ENCODE measurements at places on chromosomes 13 and 19.
A peak's percentile ranks its signal among the peaks of the same experiment; 100 is the strongest.

DNA sequence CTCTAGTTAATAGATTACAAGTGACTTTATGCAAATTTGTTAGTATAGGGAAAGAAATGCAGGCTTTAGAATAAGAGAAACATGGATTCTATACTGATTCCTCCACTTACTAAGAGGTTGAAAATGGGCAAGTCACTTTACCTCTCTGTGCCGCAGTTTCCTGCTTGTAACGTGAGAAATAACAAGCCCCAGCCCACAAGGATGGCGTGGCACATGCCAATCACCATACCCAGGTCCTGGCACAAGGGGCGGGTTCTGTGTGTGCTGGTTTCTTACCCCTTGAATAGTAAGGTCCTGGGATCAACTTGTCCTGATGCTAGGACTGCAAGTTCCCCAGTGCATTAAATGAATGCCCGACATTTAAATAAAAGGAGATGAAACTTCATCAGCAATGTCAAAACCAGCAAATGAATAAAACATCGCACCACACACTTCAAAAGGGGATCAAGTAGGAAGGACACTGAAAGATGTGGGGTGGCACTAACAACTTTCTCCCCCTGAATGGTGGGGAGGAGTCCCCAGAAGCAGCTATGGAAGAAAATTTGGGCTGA, 7.9 kb upstream of the SIGLEC9 start:
- DNase-seq, result no peak

- peak; percentile 58 for DNase-seq
These were observed 24.4 kb upstream of the GPR18 start for GRCh38 chr13:99282264-99283231.

DNA sequence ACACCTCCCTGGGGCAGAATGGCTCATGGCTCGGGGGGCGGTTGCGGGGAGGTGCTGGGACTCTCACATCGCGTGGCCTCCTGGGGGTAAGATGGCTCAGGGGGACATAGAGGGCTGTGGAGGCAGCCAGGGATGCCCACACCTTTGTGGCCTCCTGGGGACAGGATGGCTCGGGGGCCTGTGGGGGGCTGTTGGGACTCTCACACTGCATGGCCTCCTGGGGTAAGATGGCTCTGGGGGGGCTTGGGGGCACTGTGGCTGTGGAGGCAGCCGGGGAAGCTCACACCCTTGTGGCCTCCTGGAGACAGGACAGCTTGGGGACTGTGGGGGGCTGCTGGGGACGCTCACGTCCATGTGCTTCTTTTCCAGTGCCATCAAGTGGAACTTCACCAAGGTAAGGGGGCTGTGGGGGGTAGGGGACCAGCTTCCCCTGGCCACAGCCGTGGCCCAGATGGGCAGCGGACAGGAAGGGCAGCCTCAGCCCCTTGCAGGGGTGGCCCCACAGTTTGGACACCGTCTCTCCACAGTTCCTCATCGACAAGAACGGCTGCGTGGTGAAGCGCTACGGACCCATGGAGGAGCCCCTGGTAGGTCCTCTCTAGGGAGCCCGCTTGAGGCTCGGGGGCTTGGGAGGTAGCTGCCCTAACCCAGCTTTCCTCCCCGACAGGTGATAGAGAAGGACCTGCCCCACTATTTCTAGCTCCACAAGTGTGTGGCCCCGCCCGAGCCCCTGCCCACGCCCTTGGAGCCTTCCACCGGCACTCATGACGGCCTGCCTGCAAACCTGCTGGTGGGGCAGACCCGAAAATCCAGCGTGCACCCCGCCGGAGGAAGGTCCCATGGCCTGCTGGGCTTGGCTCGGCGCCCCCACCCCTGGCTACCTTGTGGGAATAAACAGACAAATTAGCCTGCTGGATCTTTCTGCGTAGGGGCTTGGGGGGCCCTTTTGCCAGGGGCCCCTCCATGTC, 2.4 kb downstream of the GPX4 start:
- peak; percentile 37 for DNase-seq

GRCh38 chr13:97221466-97221865, 667 bp upstream of the MBNL2 start:
- DNase-seq, result no peak

- DNase-seq, result no peak
These were observed 358 bp downstream of the C19orf33 start for GRCh38 chr19:38304352-38304865.

GRCh38 chr19:19637186-19637522, 6.3 kb downstream of the GMIP start:
- DNase-seq, result no peak

- DNase-seq, result no peak
These were observed 24.5 kb downstream of the TEX101 start for GRCh38 chr19:43439032-43439708.

DNA sequence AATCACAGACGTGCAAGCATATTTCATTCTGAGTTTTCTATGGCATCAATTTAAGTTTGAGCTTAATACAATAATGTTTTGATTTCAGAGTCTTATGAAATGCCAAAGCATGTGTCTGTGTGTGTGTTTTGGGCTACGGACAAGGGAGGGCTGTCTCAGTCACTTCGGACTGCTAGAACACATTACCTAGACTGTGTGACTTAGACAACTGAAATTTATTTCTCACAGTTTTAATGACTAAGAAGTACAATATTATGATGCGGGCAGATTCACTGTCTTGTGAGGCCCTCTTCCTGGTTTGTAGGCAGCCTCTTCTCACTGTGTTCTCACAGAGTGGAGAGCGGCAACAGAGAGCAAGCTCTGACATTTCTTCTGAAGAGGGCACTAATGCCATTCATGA, 1202.0 kb downstream of the EFNB2 start:
- DNase-seq, result no peak

DNA sequence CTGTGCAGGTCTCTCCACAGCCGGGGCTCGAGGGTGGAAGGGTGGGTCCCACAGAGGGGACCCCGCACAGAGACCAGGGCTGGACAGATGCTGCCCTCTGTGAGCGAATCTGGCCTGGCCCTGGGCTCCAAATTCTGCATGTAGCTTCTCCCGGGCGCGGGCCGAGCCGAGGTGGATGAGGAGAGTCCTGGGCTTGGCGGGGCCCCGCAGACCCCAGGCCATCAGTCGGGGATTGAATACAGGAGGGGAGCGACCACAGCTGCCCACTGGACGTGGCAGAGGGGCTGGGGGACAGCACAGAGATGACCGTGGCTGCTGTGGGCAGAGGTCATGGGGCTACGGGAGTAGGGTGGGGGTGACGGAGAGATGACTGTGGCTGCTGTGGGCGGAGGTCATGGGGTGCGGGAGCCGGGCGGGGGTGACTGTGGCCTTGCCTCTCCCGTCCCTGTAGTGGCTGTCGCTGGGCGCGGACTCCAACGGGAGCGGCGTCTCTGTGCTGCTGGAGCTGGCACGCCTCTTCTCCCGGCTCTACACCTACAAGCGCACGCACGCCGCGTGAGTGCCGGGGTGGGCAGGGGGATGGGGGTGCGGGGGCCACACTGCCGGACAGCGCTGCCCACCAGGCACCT, 15.5 kb downstream of the NCLN start:
- DNase-seq, result no peak

Measured in fibroblast of gingiva (primary cell).